ENCODE measurements at places on chromosomes 6 and 20.

DNA sequence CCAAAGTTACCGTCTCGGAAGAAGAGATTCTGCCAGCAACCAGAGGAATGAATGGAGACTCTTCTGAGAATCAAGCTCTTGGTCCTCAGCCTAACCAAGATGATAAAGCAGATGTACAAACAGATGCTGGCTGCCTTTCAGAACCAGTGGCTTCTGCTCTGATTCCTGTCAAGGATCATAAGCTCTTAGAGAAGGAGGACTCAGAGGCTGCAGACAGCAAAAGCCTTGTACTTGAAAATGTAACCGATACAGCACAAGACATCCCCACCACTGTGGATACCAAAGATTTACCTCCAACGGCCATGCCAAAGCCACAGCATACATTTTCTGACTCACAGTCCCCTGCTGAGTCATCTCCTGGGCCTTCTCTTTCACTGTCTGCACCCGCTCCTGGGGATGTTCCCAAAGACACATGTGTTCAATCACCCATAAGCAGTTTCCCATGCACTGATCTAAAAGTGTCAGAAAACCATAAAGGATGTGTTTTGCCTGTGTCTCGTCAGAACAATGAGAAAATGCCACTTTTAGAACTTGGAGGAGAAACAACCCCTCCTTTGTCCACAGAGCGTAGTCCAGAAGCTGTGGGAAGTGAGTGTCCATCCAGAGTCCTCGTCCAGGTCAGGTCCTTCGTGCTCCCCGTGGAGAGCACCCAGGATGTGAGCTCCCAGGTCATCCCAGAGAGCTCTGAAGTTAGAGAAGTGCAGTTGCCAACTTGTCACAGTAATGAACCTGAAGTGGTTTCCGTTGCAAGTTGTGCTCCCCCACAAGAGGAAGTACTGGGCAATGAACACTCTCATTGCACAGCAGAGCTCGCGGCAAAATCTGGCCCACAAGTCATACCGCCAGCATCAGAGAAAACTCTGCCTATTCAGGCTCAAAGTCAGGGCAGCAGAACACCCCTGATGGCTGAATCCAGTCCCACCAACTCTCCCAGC lies 109.6 kb downstream of the RTN4IP1 start:
- peak; percentile 88 for DNase-seq

GRCh38 chr6:88135578-88136114 lies 30.5 kb downstream of the CNR1 start:
- DNase-seq, result no peak

- DNase-seq, result no peak
Observed at GRCh38 chr6:19399406-19399805, 437.8 kb upstream of the ID4 start.

DNA sequence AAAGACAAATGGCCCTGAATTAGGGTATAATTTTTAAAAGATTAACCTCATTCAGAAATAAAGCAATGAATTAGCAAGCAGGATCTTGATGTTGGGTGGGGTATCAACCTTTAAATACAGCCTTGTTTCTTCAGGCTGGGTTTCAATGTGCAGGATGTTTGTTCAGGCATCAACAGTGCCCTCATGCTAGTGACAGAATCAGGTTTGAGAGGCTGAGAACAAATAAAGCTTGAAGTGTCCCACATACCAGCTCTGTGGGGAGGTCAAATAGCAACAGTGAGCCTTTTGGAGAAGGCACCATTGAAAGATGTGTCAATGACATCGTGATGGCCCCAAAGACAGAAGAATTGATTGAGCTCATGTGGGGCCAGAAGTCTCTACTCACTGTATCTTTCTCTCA lies 68.2 kb downstream of the MTFR2 start:
- no peak for DNase-seq

- no peak for DNase-seq
Observed at GRCh38 chr6:6722195-6722594, 133.7 kb downstream of the LY86 start.

- peak; percentile 37 for DNase-seq
Observed at GRCh38 chr6:75611702-75612375, 10.2 kb downstream of the SENP6 start.

DNA sequence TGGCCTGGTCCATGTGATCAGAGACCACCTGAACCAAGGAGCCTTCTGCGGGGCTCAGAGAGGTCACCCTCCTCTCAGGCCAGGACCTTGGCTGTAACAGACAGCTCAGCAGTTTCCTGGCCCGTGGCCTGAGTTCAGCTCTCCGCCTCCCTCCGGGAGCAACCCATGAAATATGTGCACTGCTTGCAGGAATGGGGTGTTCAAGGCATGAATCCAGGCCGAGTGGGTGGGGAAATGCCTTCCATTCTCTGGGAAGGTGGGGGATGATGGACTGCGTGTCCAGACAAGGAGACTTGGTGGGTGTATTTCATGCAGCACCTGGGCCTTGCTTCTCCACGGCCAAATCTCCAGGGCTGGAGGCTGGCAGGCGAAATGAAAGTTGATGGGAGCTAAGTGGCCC lies 46.0 kb downstream of the SIRPA start:
- DNase-seq, result no peak

GRCh38 chr6:163461696-163462095 lies 47.2 kb downstream of the QKI start:
- DNase-seq, result no peak

DNA sequence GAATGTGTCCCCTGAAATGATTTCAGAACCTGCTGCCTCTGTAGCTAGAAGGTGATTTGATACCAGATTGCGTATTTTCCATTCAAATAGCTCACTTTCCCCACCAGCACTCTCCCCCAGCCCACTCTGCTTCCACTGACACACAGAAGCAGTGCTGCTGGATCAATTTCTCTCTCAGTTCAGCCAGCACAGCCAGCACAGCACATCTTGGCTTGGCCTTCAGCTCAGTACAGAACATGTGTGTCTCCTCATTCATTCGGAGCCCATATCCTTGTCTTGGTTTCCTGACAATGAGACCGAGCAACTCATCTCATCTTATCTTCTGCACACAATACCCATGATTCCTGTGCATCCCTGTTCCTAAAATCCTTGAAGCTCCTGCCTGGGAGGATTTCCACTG lies 33.8 kb upstream of the CD83 start:
- no peak for DNase-seq

GRCh38 chr20:13486694-13487093 lies 152.0 kb downstream of the TASP1 start:
- no peak for DNase-seq

GRCh38 chr20:46550461-46550860 lies at the start of gene OCSTAMP:
OCSTAMP (minus strand) TSS chr20:46550654; CDS start chr20:46550560, 94 bp downstream.
- peak; percentile 43 for DNase-seq

DNA sequence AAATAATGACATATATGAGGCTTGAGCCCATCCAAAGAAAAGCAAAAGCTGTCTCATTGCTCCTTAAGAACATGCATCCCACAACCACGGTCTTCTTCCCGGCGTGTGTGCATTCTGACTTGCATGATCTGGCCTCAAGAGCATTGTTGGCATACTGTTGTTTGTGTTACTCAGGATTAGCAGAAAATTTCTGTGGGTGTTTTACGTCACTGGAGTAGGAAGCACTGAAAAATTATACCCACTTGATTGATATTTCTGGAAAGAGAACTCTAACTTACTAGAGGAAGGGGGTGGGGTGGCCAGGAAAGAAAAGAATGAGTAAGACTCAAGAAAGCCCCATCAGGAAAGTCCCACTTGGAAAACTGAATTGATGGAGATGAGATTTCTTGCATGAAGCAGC lies 326.2 kb upstream of the PRDM1 start:
- DNase-seq, result no peak

DNA sequence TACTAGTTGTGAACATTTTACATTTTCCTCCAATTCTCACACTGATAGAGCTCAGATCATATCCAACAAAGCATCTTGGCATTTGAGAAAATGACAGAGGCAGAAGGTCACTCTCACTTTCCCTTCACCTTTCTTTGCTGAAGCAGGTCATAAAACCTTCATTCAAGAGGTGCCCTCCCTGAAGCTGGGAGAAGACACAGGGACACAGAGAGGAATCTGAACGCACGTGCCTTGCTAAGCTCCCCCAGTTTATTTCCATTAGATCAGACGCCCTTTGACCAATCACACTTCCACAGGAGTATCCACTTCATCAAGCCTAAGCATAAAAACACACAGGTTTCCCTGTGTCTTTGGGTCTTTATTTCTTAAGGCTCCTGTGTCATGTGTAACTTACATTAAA lies 9.2 kb upstream of the MBOAT1 start:
- DNase-seq, result no peak

- no peak for DNase-seq
Observed at GRCh38 chr6:30876039-30876730, 8.1 kb upstream of the DDR1 start.

GRCh38 chr6:64252256-64252655 lies 616.7 kb downstream of the PHF3 start:
- DNase-seq, result no peak

DNA sequence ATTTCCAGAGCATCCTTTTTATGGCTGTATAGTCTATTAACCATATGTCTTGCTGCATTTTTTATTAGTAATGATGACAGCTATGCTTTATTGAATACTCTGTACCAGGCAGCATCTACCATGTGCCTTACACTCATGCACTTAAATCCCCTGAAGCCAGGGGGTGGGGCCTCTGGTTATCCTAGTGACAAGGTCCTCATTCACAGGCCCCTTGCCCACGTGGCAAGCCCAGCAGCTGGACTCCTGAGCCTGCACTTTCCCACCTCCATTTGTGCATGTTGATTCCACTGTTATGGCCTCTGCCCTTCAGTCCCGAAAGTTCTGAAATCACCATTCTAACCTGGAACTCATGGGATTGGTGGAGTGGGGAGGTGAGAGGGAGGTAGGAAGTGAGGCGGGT lies 22.3 kb downstream of the ACTR5 start:
- DNase-seq, result no peak

DNA sequence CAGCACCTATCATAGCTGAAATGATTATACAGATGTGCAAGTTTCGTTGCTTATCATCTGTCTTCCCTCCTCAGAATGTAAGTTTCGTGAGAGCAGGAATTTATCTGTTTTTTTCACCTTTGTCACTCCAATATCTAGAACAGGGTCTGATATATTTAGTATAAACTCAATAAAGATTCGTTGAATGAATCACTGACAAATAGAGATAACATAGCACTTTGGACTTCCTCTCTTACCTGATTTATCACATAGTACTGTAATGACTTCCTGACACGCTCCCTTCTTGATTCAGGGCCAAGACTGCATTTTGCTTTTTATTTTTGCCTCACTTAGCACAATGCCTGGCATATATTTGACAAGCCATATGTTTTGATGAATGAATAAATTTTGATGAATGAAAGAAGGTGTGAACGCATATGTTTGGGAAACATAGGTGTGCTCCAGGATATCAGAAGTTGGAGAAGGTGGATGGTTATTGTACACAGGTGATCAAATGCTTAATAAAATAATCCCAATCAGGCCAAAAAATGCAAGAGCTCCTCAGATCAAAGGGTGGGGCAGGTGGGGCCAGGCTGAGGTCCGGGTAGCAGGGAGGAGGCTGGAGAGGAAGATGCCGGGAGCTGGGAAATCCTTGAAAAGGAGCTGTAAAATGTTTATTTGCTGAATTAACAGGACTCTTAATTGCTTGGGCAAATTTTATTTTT lies 33.0 kb downstream of the PIM1 start:
- peak; percentile 74 for DNase-seq

- DNase-seq, result no peak
Observed at GRCh38 chr20:60066438-60066823, 108.2 kb downstream of the CDH26 start.

GRCh38 chr6:170156448-170157375 lies 134.2 kb downstream of the DLL1 start:
- no peak for DNase-seq

- no peak for DNase-seq
Observed at GRCh38 chr6:3163248-3163594, 5.9 kb upstream of the TUBB2A start.

DNA sequence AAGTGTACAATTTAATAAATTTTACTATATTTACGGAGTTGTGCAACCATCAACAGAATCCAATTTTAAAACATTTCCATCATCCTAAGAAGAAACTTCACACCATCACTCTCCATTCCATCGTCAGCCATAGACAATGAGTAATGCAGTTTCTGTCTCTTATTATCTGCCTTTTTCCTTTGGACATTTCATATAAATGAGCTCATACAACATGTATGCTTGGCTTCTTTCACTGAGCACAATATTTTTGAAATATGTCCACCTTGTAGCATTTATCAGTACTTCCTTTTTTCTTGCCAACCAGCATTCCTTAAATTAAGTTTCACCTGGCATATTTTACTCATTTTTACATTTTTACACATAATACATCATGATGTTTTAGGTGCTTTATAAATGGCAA lies 22.7 kb upstream of the HIVEP1 start:
- DNase-seq, result no peak

GRCh38 chr6:142926494-142927270 lies 18.3 kb downstream of the HIVEP2 start:
- DNase-seq, result peak; percentile 85

- DNase-seq, result no peak
Observed at GRCh38 chr6:170155464-170156196, 135.2 kb downstream of the DLL1 start.

DNA sequence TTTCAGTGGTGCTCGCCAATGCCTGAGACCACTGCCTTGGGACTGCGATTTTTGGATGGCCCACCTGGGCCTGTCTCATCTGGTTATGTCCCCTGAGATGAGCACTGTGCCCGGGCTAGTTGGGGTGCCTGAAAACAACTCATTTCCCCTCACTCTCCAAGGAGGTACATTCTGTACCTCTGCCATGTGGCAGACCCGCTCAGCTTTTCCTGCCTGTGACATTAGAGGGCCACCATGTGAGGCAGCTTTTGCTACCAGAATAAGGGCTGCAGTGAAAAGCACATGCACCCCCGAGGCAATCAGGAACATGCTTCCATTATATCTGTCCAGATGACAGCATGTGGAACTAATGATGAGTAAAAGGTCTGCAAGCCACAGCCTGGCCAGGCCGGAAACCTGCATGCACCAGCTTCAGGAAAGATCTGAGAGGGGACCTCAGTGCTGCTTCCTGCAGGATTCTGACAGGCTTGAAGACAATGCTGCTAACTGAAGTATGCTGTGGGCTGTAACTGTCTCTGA lies 11.3 kb upstream of the SRSF6 start:
- peak; percentile 57 for DNase-seq

- no peak for DNase-seq
Observed at GRCh38 chr6:88374553-88374952, 208.4 kb upstream of the CNR1 start.

GRCh38 chr6:119333707-119334295 lies 15.8 kb downstream of the MAN1A1 start:
- peak; percentile 50 for DNase-seq

- DNase-seq, result peak; percentile 72
Observed at GRCh38 chr20:62219992-62220665, at the start of gene HRH3. HRH3 (minus strand) TSS chr20:62220278; CDS start chr20:62219970, 308 bp downstream.
